ENCODE measurements at places on chromosomes 4 and X.

DNA sequence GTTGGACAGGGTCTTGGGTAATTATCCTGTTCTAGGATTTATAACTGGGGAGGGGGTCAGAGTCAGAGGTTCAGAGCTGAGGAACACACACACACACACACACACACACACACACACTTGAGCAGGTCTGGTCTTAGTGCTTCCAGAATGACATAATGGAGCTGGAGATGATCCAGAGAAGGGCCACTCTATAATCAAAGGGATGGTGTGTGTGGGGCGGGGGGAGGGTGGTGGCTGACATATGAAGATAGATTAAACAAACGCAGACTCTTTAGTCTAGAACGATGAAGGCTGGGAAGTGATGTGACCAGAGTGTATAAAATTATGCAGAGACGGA is 434 bp upstream of the TMEM255A start:
- no peak for DNase-seq

DNA sequence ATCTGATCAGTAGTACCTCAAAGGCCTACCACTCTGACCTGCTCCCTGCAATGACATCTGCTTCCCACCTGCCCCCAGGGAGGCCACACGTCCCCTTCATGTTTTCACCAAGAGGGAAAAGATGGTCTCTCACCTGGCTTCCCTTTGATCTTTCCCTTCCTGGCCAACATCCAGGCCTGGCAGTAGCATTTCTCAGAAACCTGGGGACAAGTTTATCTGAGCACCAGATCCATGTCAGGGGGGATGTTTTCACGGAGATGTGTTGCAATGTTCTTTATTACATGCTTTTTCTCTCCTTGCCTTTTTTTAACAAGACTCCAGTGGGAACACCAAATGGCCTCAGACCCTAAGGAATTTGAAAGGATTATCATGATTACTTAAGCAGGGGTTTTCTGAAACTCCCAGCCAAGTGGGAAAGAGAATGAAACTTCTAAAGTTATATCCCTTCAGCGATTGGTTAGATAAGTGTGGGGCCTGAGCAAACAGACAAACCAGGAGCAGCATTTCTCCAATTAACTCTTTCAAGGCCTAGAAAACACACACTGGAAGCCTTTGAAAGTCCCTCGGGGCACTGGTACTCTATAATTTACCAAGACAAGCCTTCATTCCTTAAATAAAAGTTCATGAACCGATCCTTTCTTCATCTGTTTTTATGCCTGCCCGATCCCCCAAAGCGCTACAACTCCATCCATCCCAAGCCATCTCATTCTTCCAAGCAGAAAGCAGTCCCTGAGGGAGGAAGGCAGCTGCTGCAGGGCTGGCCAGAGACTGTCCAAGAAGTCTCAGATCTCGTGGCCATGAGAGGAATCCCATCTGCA is 94.1 kb downstream of the BCOR start:
- no peak for DNase-seq

- no peak for DNase-seq
Measured at GRCh38 chr4:1099684-1100335, 13.6 kb downstream of the RNF212 start.

DNA sequence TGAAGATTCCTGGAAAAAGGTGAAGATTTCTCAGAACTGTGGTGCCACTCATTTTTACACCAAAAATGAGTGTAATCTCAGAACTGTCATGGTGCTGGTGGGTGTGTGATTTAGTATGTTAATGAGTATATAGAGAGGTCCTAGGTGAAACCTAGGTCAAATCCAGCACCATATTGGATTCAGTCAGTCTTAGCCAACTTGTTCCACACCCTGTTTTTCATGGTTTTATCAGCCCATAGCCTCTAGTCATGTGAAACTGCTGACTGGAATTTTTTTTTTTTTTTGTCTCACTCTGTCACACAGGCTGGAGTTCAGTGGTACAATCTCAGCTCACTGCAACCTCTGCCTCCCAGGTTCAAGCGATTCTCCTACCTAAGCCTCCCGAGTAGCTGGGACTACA is 58.0 kb downstream of the LAS1L start:
- DNase-seq: no peak

DNA sequence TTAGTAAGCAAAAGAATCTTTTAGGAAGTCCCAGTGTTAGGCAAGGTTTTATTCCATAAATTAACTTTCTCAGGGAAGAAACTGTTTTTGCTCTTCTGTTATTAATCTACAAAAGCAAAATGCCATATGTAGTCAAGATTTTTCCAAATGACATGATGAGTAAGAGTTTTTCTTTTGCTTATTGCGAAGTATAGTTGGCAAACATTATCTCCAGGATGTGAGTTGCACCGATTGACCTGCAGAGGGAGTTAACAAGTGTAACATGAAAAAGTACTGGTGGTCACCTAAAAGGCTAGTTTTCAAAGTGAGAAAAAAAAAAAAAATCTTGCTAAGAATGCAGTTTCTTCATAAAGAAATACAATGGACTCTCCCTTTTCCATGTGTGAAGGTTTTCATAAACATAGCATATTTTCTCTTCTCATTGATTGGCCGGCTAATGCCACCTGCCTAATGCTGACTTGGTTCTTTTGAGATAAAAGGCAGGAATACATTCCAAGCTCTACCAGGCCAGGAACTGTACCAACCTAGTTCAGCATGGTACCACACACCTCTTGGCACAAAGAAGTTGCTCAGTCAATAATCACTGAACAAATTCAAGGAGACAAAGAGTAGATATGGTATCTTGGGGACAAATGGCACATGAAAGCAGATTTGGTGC is 100.2 kb downstream of the LNX1 start:
- no peak for DNase-seq

- no peak for DNase-seq
Measured at GRCh38 chr4:10098780-10099160, 17.8 kb downstream of the WDR1 start.

- DNase-seq: peak; percentile 61
Measured at GRCh38 chrX:48648336-48648751, 35.3 kb upstream of the WAS start.

GRCh38 chr4:3709846-3710441 is 56.2 kb upstream of the ADRA2C start:
- DNase-seq: no peak

GRCh38 chrX:74449322-74449936 is 28.1 kb downstream of the SLC16A2 start:
- DNase-seq: no peak

DNA sequence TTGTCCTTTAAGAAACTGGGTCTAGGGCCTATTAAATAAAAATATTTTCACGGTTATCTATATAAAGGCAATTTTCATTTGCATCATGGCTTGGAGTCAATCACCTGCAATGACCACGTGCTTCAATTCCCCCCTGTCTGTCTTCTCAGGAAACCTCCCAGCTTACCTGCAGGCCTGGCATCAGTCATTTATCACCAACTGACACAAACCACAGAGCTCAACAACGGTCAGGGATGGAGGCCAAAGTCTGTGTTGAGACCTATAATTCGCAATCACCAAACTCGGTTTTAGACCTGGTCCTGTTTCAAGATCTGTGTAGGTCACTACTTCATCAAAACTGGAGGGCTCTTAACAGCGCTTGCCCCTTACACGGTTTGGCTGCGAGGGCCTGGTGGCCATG is 1.9 kb downstream of the SLC9A7 start:
- DNase-seq: no peak

DNA sequence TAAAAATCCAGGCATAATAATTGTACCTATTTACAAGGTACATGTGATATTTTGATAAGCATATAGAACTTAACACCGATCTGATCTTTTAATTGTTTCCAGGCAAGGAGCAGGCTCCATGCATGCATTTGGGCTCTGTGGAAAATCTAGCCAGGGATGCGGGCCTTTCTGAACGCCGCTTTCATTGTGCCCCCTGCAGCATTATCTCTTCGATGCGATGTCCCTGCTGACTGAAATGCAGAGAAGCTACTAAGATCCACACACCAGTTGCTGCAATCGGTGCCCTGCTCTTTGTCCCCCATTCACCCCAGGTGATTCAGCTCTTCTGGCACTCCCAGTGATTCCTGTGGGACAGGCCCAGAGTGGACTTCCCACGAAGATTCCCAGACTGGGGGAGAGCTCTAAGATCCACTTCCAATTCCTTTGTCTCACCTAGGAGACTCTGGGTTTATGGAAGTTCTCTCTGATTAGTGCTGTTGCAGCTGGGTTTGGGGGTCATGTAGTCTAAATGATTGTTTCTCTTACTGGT is 254.3 kb upstream of the AGA start:
- DNase-seq: no peak

DNA sequence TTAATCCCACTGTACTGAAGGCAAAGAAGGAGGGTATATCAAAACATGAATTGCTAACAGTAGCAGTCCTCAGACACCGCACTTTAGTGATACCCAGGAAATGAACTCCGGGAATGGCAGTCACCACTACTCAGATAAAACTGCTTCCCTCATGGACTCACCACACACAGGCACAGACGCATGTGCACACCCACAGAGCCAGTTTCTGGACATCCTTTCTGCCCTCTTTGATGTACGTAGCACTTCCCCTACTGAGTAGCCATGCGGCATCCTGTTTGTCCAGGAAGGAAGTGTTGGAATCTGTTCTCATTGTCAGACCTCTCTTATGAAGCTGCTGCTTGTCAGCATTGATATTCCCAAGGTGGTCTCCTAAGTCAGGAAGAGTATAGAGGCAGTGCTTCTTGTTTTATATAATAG is 95.7 kb downstream of the DCLK2 start:
- no peak for DNase-seq

GRCh38 chrX:118182025-118182424 is 65.4 kb upstream of the KLHL13 start:
- DNase-seq: no peak

GRCh38 chr4:143597276-143597675 is 83.8 kb downstream of the SMARCA5 start:
- no peak for DNase-seq

GRCh38 chr4:163875327-163875726 is 380.8 kb downstream of the TMA16 start:
- no peak for DNase-seq

GRCh38 chr4:27007507-27007906 is 146.9 kb downstream of the STIM2 start:
- no peak for DNase-seq

DNA sequence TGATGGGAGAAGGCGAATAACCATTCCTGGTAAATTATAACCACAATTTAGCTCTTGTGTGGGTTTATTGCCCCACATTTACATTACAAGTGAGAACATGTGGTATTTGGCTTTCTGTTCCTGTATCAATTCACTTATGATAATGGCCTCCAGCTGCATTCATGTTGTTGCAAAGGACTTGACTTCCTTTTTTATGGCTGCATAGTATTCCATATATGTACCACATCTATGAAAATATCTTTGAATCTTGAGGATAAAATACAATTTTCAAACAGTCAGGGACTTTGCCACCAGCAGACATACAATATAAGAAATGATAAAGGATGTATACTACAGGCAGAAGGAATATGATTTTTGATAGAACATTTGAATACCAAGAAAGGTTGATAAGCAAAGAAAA is 27.3 kb downstream of the RAP2C start:
- DNase-seq: no peak

DNA sequence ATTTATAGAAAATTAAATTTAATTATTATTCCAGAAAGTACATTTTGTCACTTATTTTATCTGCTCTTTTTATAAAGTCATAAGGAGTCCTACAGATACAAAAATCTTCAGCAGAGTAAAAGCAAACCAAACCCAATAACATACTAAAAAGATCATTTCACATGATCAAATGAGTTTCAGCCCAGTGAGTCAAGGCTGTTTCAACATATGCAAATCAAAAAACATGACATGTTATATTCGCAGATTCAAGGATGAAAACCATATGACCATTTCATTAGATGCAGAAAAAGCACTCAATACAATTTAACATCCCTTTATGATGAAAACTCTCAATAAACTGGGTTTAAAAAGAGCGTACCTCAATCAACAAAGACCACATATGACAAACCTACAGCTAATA is 214.3 kb downstream of the FAT4 start:
- no peak for DNase-seq

- DNase-seq: no peak
Measured at GRCh38 chr4:20276848-20277247, 25.1 kb downstream of the SLIT2 start.

DNA sequence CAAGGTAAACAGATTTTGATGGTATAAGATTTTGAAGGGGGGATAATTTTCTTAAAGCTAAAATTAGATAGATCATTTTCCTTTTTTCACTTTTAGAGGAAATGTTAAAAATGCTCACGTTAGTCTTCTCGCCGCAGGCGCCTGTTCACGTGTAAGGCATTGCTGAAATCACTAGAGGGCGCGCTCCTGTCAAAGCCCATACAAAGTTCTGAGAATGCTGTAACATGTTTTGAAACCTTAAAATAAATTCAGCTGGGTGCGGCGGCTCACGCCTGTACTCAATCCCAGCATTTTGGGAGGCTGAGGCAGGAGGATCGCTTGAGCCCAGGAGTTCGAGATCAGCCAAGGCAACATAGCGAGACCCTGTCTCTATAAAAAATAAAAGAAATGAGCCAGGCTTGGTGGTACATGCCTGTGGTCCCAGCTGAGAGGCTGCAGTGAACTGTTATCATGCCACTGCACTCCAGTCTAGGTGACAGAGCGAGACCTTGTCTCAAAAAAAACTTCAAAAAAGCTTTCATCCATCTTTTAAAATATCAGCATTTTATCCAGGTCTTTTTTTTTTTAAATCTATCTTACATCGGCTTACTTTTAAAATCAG is 138.0 kb downstream of the RBMX2 start:
- DNase-seq: peak; percentile 44

DNA sequence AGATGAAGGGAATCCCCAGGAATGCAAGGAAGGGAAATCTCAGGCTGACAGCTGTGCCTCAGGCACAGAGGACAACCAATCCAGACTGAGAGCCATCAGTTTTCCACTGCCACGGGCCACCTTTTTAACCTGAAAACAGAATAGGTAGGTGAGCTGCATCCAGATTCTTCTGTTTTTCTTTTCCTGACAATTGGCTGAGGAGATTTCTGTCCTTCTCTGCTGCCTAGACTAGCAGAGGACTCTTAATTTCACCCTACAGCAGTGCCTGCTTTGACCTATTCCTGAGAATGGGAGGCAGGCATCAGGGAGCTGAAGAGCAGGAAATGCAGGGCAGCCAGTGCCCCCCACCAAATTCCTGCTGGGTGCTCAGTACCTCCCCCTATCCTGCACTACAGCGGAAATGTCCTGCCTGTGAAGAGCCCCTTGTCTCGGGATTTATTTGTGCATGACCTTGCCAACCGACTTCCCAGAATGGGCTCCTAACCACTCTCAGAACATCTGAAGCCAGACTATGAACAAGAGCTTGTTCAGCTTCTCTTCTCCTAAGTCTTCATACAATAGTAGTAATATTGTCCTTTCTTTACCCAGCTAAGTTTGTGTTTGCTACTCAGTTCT is 65.1 kb downstream of the CASK start:
- no peak for DNase-seq

Measured in thymus (tissue), 14 donors.